ENCODE measurements at places on chromosomes 1 and 21.

GRCh38 chr1:99737016-99737415 lies 29.4 kb downstream of the FRRS1 start:
- no peak for DNase-seq

GRCh38 chr1:176795929-176796328 lies 333.0 kb downstream of the PAPPA2 start:
- no peak for DNase-seq

- DNase-seq = no peak
Measured at GRCh38 chr1:110215621-110216515, 5.8 kb downstream of the KCNC4 start.

GRCh38 chr1:183689762-183690204 lies 36.7 kb upstream of the APOBEC4 start:
- DNase-seq = no peak
